Activated CD8-positive, alpha-beta T cell treated with anti-CD3 and anti-CD28 coated beads for 36 hours (primary cell): ENCODE measurements at places on chromosomes 6 and 20. TPM values are rescaled to one million over a fixed set of nuclear protein-coding genes. Genes with fewer than 3 reads are reported as not detected.

The ULBP3 gene
- 0.77 TPM for total RNA-seq

DNA sequence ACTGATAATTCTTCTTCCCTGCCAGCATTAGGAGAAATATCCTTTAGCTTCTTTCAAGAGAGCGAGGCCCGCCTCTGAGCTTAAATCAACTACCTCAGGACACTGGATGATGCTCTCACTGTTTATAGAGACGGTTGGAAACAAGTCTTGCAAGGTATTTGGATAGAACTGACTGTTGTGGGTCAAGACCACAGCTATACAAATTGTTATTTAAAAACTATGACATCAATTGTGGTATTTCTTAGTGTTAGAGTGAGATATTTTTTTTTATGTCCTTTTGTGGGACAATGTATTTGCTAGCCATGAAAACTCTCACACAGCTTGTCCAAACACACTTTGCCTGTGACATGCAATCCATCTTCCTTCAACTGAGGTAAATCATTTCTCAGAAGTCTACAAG is 136.3 kb upstream of the PHACTR1 start:
- no peaks in the 10 kb centered on the region for H3K36me3 ChIP-seq
- no peaks in the 10 kb centered on the region for H3K4me1 ChIP-seq
- no peak overlapping the region for H3K27ac ChIP-seq
- H3K4me3 ChIP-seq: no peak overlapping the region
- no peaks in the 10 kb centered on the region for H3K27me3 ChIP-seq

GRCh38 chr20:57672164-57672563 is 37.7 kb downstream of the PMEPA1 start:
- no peak overlapping the region for H3K4me3 ChIP-seq
- H3K4me1 ChIP-seq: peaks cover 20% of the 10 kb centered on the region
- H3K27me3 ChIP-seq: no peaks in the 10 kb centered on the region
- no peak for DNase-seq

DNA sequence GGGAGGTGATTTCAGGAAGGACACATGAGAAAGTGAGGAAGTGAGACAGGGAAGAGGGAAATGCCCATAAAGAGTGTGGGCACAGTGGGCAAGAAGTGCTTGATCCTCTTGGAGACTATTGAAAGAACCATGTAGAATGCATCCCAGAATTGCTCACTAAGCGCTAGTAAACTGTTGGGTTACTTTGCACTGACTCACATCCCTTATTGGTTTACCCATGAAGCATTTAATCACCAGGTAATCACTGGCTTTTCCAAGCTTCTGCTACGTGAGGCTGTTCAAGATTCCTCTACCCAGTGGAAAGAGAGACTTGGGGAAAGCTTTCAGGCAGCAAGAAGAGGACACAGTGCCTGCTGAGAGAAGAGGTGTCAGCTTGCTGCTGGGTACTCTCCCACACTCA is 410.0 kb upstream of the JAG1 start:
- no peak overlapping the region for H3K4me3 ChIP-seq
- no peaks in the 10 kb centered on the region for H3K4me1 ChIP-seq
- DNase-seq: no peak
- H3K36me3 ChIP-seq: no peaks in the 10 kb centered on the region
- H3K27me3 ChIP-seq: no peaks in the 10 kb centered on the region

GRCh38 chr6:84280030-84280429 is 52.6 kb upstream of the CEP162 start:
- no peak overlapping the region for H3K27ac ChIP-seq
- H3K36me3 ChIP-seq: no peaks in the 10 kb centered on the region
- no peaks in the 10 kb centered on the region for H3K4me1 ChIP-seq
- no peak for DNase-seq
- no peak overlapping the region for H3K4me3 ChIP-seq

DNA sequence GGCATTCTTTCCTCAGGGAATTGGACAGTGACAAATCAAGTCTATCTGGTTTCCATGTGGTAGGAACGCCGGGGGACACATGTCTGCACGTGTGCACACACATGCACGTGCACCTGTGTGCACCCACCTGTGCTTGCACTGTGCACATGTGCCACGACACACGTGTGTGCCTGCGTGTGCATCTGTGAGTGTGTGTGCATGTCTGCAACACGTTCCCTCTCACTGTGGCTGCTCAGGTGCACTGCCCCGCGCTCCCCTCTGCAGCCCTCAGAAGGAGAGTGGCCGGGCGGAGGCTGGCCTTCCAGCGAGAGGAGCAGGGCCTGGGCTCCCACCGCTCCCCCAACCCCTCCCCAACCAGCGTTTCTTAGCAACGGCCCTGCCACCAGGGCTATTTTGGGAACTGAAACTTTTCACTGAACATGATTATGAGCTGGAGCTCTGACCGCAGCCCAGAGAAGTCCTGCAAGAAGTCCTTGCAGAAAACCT is 147.8 kb downstream of the PHACTR3 start:
- peaks cover 4% of the 10 kb centered on the region for H3K27me3 ChIP-seq
- H3K36me3 ChIP-seq: no peaks in the 10 kb centered on the region
- no peak overlapping the region for H3K4me3 ChIP-seq
- DNase-seq: no peak
- H3K27ac ChIP-seq: no peak overlapping the region

DNA sequence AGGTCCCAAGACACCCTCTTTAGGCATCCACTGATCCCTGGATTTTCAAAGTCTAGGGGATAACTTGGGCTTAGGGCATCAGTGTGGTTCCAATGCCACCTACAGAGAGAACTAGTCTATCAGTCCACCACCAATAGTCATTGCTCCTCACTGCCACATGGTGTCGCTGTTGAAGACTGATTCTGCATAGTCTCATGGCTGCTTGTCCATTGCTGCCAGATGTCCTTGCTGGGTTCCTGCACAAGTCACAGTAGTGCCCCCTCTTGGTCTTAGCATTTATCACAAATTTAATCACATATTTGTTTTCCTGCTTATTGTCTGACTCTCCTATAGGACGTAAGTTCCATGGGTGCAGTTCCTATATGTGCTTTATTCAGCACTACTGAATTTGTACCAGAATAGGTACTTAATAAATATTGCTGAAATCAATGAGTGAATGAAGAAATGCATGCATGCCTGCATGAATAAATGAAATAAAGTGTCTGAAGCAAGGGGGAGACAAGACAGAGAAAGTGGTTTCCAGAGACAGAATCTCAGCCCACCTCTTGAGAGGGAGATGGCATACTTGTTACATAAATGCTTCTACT is 45.9 kb upstream of the RALY start:
- DNase-seq: peak; percentile 73
- no peak overlapping the region for H3K27ac ChIP-seq
- no peaks in the 10 kb centered on the region for H3K4me1 ChIP-seq
- peaks cover 1% of the 10 kb centered on the region for H3K27me3 ChIP-seq

- no peaks in the 10 kb centered on the region for H3K27me3 ChIP-seq
- no peak for DNase-seq
- no peaks in the 10 kb centered on the region for H3K36me3 ChIP-seq
- no peaks in the 10 kb centered on the region for H3K4me1 ChIP-seq
- no peak overlapping the region for H3K4me3 ChIP-seq
- H3K27ac ChIP-seq: no peak overlapping the region
Measured at GRCh38 chr20:7496394-7496991, 443.8 kb downstream of the HAO1 start.

The GUCA1A gene
- total RNA-seq: not detected

The MOG gene
- not detected for total RNA-seq

DNA sequence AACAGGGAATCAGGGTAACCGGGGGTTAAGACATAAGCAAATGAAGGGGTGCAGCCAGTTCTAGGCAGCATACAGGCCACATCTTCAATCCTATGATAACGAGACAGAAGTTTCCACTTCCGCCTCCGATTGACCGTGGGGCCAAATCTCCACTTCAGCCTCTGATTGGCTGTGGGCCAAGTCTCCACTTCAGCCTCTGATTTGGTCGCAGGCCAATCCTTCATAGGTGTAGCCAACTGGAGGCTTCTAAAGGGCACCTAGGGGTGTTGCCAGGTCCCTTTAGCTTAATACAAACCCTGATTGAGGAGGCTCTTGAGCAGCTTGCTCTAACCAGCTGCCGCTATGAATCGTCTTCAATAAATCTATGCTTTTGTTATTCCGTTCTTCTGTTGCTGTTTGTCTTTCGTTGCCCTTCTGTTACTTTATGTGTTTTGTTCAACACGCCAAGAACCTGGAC is 2.1 kb upstream of the ERGIC3 start:
- H3K4me1 ChIP-seq: peaks cover 17% of the 10 kb centered on the region
- peaks cover 8% of the 10 kb centered on the region for H3K36me3 ChIP-seq
- peak overlapping the region; percentile 63 for H3K27ac ChIP-seq

- no peaks in the 10 kb centered on the region for H3K36me3 ChIP-seq
- peaks cover 45% of the 10 kb centered on the region for H3K27me3 ChIP-seq
- peak within 1 kb of the TSS; percentile 35 for H3K4me3 ChIP-seq
- no peak within 1 kb of the TSS for H3K27ac ChIP-seq
- peaks cover 15% of the 10 kb centered on the region for H3K4me1 ChIP-seq
Measured at GRCh38 chr20:32052090-32052777, at the start of gene HCK. TSS of gene HCK (plus strand) at chr20:32052242.

DNA sequence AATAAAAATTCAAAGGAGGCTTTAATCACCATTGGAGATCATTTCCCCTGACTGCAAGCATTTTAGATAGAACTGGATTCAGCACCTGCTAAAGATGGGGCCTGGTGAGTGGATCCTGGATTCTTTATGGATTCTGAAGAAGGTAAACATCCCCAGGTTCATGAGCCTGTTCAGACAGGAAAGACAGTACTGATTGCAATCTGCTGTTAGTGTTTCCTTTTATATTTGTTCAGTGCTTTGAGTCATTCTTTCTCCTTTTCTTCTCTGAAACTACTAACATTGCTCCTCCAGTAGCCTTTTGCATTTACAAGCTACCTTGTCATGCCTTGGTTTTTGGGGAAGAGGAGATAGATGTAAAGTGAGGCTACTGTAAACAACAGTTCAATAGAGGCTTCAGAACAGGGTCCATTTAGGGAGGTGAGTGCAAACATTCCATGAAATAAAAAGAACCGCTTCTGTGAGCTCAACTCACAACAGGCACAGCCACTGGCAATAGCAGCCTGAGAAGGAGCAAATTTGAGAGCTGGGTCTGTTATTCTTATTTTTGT is 66.4 kb upstream of the PRL start:
- no peak overlapping the region for H3K4me3 ChIP-seq
- no peaks in the 10 kb centered on the region for H3K4me1 ChIP-seq
- no peaks in the 10 kb centered on the region for H3K36me3 ChIP-seq
- no peak for DNase-seq

- no peak overlapping the region for H3K4me3 ChIP-seq
- no peak overlapping the region for H3K27ac ChIP-seq
- no peaks in the 10 kb centered on the region for H3K4me1 ChIP-seq
- no peak for DNase-seq
- H3K27me3 ChIP-seq: peaks cover 15% of the 10 kb centered on the region
Measured at GRCh38 chr20:145877-146276, 3.5 kb downstream of the DEFB126 start.

The ERVFRD-1 gene
- not detected for total RNA-seq

DNA sequence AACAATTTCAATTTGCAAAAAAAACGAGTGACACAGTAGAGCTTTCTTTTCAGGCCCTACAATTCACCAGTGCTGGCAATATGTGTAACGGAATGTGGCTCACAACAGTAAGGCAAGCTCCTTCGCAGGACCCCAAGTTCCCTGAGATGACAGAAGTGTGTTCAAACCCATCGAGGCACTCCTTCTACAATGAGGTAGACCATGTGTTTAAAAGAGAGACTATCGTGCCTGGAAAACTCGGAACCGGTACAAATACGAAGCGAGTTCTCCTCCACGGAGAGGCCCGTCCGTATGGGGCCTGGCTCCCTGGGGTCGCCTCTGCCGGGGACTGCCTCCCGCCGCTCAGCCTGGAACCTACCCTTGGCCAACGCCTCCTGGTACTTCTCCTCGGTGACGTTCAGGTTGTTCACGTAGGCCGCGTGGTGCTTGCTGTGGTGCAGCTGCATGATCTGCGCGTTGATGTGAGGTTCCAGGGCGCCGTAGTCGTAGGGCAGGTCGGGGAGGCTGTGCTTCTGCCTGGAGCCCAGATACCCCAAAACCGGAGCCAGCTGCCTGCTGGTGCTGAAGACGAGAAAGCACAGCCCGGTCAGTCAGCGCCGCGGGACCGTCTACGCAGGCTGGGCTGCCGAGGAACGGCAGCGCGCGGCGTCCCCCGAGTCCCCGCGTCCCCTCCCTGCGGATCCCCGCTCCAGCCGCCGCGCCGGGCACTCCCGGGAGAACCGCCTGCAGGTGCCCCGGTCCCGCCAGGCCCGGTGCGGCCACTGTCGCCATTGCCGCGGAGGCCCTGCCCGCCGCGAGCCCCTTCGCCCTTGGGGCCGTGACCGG is 526 bp downstream of the SOD2 start:
- peaks cover 38% of the 10 kb centered on the region for H3K4me1 ChIP-seq
- H3K4me3 ChIP-seq: peak overlapping the region; percentile 88
- H3K36me3 ChIP-seq: peaks cover 29% of the 10 kb centered on the region

The IL20RA gene
- total RNA-seq: not detected

- DNase-seq: no peak
- no peaks in the 10 kb centered on the region for H3K36me3 ChIP-seq
- H3K4me3 ChIP-seq: no peak overlapping the region
- no peaks in the 10 kb centered on the region for H3K4me1 ChIP-seq
- H3K27me3 ChIP-seq: no peaks in the 10 kb centered on the region
Measured at GRCh38 chr20:11217326-11218172, 543.8 kb upstream of the JAG1 start.

- no peak for DNase-seq
- peaks cover 3% of the 10 kb centered on the region for H3K4me1 ChIP-seq
- H3K27me3 ChIP-seq: no peaks in the 10 kb centered on the region
Measured at GRCh38 chr6:149176971-149177667, 140.4 kb upstream of the TAB2 start.

The HLA-G gene
- total RNA-seq: 3.8 TPM

DNA sequence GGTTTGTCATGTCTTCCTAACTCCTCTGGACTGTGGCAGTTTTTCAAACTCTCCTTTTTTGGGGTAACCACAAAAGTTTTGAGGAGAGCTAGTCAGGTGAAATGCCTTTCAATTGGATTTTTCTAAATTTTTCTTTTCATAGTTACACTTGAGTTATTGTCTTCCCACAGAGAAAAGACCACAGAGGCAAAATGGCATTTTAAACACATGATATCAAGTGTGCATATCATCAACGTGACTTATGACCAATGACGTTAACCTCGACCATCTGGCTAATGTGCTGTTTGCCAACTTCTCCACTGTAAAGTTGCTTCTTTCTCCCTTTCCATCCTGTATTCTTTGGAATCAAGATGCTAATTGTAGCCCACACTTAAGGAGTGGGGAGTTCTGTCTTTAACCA is 41.3 kb upstream of the SNAP25 start:
- no peak overlapping the region for H3K27ac ChIP-seq
- no peak overlapping the region for H3K4me3 ChIP-seq
- H3K27me3 ChIP-seq: peaks cover 16% of the 10 kb centered on the region
- no peaks in the 10 kb centered on the region for H3K36me3 ChIP-seq

- DNase-seq: no peak
- no peaks in the 10 kb centered on the region for H3K4me1 ChIP-seq
Measured at GRCh38 chr6:104423691-104424090, 436.0 kb downstream of the HACE1 start.

The NANP gene
- total RNA-seq: 7.6 TPM

- no peak overlapping the region for H3K4me3 ChIP-seq
- peaks cover 64% of the 10 kb centered on the region for H3K4me1 ChIP-seq
- DNase-seq: no peak
- H3K27me3 ChIP-seq: no peaks in the 10 kb centered on the region
- H3K36me3 ChIP-seq: peaks cover 34% of the 10 kb centered on the region
Measured at GRCh38 chr6:16324184-16324583, 85.8 kb downstream of the GMPR start.
